ENCODE measurements at places on chromosomes 4 and X. TPM values are rescaled to one million over a fixed set of nuclear protein-coding genes. Genes with fewer than 3 reads are reported as not detected.

Gene SLC9A7
- 52.6 TPM for total RNA-seq

Gene CSN1S1
- not detected for total RNA-seq

Gene CLTRN
- total RNA-seq = 0.38 TPM

Gene NLRP2B
- total RNA-seq = not detected

GRCh38 chr4:44616621-44617020 lies 34.8 kb downstream of the YIPF7 start:
- no peak for DNase-seq
- no peak overlapping the region for H3K4me3 ChIP-seq
- no peak overlapping the region for H3K27ac ChIP-seq
- no peaks in the 10 kb centered on the region for H3K36me3 ChIP-seq
- no peaks in the 10 kb centered on the region for H3K27me3 ChIP-seq
- no peaks in the 10 kb centered on the region for H3K4me1 ChIP-seq

- H3K27me3 ChIP-seq = no peaks in the 10 kb centered on the region
- no peak overlapping the region for H3K27ac ChIP-seq
- no peak for DNase-seq
- H3K36me3 ChIP-seq = no peaks in the 10 kb centered on the region
- H3K4me1 ChIP-seq = no peaks in the 10 kb centered on the region
Measured at GRCh38 chr4:139484783-139485311, 30.9 kb downstream of the RAB33B start.

GRCh38 chr4:185263419-185263818 lies 54.0 kb downstream of the SNX25 start:
- peaks cover 47% of the 10 kb centered on the region for H3K4me1 ChIP-seq
- H3K27ac ChIP-seq = peak overlapping the region; percentile 64
- H3K36me3 ChIP-seq = peaks cover 50% of the 10 kb centered on the region
- H3K4me3 ChIP-seq = no peak overlapping the region

- no peaks in the 10 kb centered on the region for H3K36me3 ChIP-seq
- H3K4me1 ChIP-seq = no peaks in the 10 kb centered on the region
- DNase-seq = no peak
Measured at GRCh38 chrX:148785256-148785655, 284.8 kb downstream of the AFF2 start.

DNA sequence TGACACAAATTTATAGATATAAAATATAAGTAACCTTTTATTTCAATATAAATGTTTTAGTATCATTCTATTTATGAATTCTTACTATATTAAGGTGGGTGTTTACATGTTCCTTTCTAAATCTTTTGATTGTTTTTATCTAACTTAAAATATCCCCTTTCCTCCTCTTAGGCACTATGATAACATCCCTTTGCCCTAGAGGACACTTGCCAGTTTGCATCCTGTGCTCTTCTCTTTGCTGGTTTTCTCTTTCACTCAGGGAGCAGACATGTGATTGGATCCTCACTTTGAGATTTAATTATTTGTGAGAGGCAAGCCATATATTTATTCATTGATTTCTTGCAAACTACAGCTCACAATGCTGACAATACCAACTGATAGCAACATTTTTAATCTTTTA lies 16.2 kb downstream of the LRIT3 start:
- no peaks in the 10 kb centered on the region for H3K27me3 ChIP-seq
- no peaks in the 10 kb centered on the region for H3K4me1 ChIP-seq
- H3K36me3 ChIP-seq = no peaks in the 10 kb centered on the region

- no peak overlapping the region for H3K4me3 ChIP-seq
- DNase-seq = no peak
- H3K27ac ChIP-seq = no peak overlapping the region
- H3K36me3 ChIP-seq = peaks cover 7% of the 10 kb centered on the region
Measured at GRCh38 chr4:139674875-139675550, 9.4 kb downstream of the MGST2 start.

DNA sequence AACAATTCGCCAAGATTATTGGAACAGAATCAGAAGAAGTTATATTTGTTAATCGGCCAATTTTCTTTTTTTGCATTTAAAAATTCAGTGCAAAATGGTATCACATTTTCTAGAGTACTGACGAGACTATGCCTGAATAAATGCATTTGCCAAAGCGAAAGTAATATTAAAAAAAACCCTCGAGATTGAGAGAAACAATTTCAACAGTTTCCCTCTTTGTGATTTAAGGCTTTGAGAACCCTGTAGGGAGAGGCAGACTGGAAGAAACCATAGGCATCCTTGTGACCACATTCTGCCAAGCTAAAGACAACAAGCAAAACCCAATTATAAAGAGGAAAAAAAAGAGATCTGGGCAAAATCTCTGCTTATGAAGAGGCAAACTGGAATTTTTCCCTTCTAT lies 218.1 kb upstream of the GK2 start:
- no peak for DNase-seq
- H3K27me3 ChIP-seq = no peaks in the 10 kb centered on the region
- no peak overlapping the region for H3K27ac ChIP-seq
- no peak overlapping the region for H3K4me3 ChIP-seq

DNA sequence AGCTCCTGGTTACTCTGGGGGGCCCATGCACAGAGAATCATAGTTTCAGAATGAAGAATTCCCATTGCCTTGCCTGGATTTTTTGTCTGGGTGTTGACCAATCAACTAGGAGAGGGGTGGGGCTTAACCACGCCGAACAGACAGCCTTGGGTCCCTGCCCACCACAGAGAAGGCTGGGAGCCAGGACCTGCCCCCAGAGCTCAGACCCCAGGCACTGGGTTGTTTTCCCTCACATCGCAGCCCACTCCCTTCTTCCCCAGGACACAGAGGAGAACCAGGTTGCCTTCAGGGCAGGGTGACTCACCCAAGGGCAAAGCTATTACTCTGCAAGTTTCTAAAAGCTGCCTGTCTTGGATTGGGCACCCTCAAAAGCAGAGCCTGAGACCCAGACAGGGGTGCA lies 23.3 kb upstream of the CRMP1 start:
- DNase-seq = no peak
- no peak overlapping the region for H3K27ac ChIP-seq
- no peaks in the 10 kb centered on the region for H3K36me3 ChIP-seq
- no peaks in the 10 kb centered on the region for H3K4me1 ChIP-seq

DNA sequence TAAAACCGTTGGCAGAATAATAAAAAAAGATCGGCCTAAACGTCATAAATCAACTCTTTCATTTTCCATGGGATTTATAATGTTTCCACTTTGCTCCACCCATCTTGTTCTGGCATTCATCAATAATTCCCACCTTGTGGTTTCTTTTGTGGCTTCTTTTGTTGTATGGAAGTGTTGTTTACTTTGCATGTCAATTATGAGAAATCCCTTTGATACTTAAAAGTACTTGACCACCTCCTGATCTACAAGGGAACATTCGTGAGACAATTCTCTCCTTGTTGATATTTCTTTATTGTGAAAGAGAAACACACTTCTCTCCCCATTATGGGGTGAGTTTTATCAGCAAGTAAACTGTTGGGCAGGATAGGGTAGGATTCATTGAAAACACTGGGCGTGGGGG lies 2.8 kb downstream of the AMELX start:
- H3K36me3 ChIP-seq = no peaks in the 10 kb centered on the region
- no peaks in the 10 kb centered on the region for H3K27me3 ChIP-seq
- H3K27ac ChIP-seq = no peak overlapping the region
- H3K4me3 ChIP-seq = no peak overlapping the region

- no peak overlapping the region for H3K27ac ChIP-seq
- H3K4me3 ChIP-seq = no peak overlapping the region
- H3K36me3 ChIP-seq = no peaks in the 10 kb centered on the region
- no peaks in the 10 kb centered on the region for H3K27me3 ChIP-seq
- DNase-seq = no peak
- H3K4me1 ChIP-seq = no peaks in the 10 kb centered on the region
Measured at GRCh38 chrX:29580560-29580959, 634.8 kb upstream of the MAGEB2 start.

DNA sequence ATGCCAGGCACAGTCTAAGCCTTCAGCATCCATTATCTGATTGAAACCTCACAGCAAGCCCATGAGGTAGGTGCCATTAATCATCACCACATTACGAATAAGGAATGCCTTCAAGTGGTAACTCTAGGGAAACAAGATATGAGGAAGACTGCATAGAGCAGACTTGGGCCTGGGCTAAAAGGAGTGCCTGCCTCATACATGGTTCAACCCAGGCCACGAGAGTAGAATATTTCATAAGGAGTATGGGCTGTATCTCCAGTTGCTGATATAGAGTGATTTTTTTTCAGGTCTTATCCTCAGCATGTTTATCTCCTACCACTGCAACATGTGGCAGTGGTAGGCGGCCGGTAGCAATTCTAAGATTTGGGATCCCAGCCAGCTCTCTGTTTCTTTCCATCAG lies 51.7 kb downstream of the ATP11C start:
- no peak overlapping the region for H3K27ac ChIP-seq
- no peaks in the 10 kb centered on the region for H3K4me1 ChIP-seq
- DNase-seq = no peak

DNA sequence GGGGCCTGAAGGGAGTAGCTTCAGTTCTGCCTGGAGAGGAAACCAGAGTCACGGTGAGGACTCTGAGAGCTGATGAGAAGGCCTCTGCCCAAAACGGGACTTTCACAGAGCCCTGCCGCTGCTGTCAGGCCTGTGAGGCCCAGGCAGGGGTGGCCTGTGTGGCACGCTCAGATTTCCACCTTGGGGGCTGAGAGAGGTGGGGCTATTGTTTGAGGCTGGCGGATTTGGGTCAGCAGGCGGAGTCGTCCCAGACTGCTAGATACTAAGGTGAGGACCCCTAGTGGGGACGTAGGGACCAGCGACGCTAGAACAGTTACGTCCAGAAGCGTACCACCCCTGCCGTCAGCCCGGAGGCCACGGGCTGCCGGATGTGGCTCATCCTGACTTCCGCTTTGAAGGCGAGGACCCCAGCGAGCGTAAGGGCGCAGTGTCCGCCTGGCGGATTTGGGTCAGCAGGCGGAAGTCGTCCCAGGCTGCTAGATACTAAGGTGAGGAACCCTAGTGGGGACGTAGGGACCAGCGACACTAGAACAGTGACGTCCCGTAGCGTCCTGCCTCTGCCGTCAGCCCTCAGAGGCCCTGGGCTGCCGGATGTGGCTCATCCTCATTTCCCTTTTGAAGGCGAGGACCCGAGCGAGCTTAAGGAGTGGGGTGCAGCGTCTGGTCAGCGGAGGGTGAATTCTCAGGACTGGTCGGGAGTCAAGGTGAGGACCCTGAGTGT lies at the start of gene MAGEB1:
TSS of gene MAGEB1 (plus strand) at position 378 of the 721 bp plus-strand sequence. CDS start 3,348 bp downstream, outside the sequence.
- H3K27me3 ChIP-seq = no peaks in the 10 kb centered on the region
- H3K36me3 ChIP-seq = no peaks in the 10 kb centered on the region
- H3K4me1 ChIP-seq = no peaks in the 10 kb centered on the region
- DNase-seq = no peak
- no peak within 1 kb of the TSS for H3K4me3 ChIP-seq

GRCh38 chr4:71006203-71006907 lies 12.9 kb downstream of the DCK start:
- no peak overlapping the region for H3K4me3 ChIP-seq
- no peaks in the 10 kb centered on the region for H3K27me3 ChIP-seq
- peaks cover 13% of the 10 kb centered on the region for H3K4me1 ChIP-seq

- no peaks in the 10 kb centered on the region for H3K27me3 ChIP-seq
- H3K36me3 ChIP-seq = peaks cover 8% of the 10 kb centered on the region
- no peak overlapping the region for H3K4me3 ChIP-seq
- H3K27ac ChIP-seq = no peak overlapping the region
Measured at GRCh38 chr4:108029016-108029720, 39.5 kb downstream of the HADH start.

DNA sequence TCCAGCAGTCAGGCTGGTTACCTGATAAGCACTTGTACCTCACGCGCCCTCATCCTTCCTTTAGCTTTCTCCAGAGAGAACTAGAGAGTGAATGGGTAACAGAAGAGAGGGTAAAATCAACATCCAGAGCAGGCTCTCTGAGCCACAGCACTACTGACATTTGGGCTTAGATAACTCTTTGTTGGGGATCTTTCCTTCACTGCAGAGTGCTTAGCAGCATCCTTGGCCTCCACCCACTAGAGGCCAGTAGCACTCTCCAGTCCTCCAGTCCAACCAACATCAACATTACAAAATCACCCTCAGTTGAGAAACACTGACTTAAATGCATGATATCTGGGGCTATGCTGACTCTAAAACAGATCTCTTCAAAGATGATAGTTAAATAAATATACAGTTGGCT lies 220.7 kb downstream of the TACR3 start:
- no peaks in the 10 kb centered on the region for H3K27me3 ChIP-seq
- peaks cover 16% of the 10 kb centered on the region for H3K4me1 ChIP-seq
- no peak for DNase-seq
- no peak overlapping the region for H3K4me3 ChIP-seq

DNA sequence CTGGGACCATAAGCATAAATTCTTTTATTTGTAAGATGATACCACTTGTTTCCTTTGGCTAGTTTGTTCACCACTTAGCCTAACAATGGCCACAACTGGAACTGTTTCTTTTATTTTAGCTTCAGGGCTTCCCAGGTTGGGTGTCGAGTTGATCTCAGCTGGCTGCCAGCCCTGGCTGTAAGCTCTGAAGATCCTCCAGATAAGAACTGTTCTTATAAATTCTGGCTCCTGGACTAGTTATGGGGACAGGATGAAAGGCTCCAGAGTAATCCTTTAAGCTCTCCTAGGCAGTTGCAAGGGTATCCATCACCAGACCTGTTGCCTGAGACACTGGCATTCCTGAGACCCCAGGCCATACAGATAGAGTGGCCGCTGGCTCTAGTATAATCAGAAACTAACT lies 129.4 kb upstream of the ACSL4 start:
- no peaks in the 10 kb centered on the region for H3K4me1 ChIP-seq
- H3K27ac ChIP-seq = no peak overlapping the region
- no peaks in the 10 kb centered on the region for H3K36me3 ChIP-seq
- no peak overlapping the region for H3K4me3 ChIP-seq
- H3K27me3 ChIP-seq = no peaks in the 10 kb centered on the region
- DNase-seq = no peak

DNA sequence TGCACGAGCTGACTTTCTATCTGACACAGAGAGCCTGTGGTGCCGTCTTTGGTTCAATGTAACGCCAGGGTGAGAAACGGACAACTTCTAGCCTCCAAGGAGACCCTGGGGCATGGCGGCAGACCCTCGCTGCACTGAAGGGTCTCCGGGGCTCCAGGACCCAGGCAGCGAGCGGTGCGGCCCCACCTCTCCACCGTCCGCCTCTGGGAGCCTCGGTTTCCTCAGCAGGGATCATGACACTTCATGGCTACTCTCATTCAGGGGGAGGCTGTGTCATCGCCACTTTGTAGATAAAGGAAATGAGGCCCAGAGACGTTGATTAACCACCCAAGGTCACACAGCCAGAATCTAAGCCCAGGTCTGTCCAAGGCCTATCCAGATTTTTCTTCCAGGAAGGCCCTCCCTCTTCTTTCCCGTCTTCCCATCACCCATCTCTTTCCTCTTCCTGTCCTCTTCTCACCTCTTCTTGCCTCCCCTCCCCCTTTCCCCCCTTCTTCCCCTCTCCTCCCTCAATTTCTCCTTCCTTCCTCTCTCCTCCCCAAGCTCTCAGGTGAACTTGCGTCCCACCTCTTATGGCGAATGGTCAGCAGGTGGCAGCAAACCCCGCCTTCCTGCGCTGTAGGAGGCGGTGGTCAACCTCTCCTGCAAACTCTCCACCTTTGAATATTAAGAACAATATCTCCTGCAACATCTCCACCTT lies 69.3 kb upstream of the HMX1 start:
- no peaks in the 10 kb centered on the region for H3K4me1 ChIP-seq
- no peak for DNase-seq
- no peaks in the 10 kb centered on the region for H3K36me3 ChIP-seq

Data from GM12878 (cell line).